PC-9 (cell line): ENCODE measurements at places on chromosomes 3 and 15. TPM values are rescaled to one million over a fixed set of nuclear protein-coding genes. Genes with fewer than 3 reads are reported as not detected.

DNAJA4 gene
- 0.33 and 0.35 TPM in 2 replicates for total RNA-seq

DNA sequence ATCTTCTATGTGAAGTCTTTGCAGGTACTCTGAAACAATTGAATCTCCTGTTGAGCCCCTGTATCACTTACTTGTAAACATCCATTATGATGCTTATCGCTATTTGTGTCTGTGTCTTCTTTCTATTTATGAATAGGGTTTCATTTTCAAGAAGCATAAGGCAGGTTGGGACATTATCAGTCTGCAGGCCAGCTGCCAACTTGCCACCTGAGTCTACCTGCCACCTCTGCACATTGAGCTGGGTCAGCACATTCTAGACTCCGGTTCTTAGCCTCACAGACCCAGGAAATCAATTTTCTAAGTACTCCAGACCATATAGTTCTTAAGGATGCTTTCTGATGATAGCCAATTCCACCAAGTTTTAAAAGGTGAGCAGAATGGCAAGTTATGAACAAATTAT, 105.7 kb upstream of the MCTP2 start:
- no peak for DNase-seq

CYP8B1 gene
- not detected in 2 replicates for total RNA-seq

- DNase-seq: no peak
Observed at GRCh38 chr3:108501535-108501934, 8.9 kb downstream of the MYH15 start.

DNA sequence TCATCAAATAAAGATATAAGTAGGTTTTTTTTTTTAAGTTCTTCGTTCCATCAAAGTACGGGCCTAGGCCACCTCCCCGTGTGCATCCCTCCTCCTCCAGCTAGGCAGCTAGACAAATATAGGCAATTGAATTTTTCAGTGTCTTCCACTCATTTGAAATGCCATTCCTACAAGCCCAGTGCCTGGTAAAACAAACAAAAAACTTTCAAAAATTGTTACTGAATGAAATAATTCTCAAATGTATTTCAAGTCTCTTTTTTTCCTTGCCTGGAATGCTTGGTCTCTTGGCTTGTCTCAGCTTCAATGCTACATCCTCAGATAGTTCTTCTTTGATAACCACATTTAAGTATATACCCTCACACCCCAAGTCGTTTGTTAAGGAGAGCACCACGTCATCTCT, 3.8 kb downstream of the EIF2AK4 start:
- no peak for DNase-seq

DNA sequence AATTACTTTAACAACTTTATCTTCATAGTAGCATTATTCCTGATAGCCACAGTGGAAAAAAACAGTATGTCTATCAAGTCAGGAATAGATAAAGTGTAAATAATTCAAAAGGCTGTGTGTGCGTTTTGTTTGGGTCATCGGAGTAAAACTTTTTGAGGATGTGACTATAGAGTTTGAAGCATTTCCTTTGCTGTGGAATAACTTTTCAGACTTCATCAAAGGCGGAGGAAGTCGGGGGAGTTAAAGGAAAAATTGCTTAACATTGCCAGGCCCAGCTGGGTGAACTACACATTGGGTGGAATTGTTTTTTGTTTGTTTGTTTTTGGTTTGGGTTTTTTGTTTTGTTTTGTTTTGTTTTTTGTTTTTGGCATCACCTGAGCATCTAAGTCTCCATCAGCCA, 70.4 kb upstream of the CRTC3 start:
- no peak for DNase-seq

DNA sequence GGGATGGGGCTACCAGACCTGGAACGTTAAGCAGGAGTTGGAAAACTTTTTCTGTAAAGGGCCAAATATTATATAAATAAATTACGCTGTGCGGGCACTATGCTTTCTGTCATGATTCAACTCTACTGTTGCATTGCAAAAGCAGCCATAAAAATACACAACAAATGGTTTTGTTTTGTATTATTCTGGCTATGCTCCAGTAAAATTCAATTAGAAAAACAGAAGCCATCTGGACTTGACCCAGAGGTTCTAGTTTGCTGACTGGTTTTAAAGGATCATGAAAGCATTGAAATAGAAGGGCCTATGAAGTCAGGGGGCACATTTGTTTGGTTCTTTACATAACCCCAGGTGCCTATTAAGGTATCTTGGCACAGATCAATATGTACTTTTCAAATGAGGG, 647.4 kb upstream of the LMCD1 start:
- no peak for DNase-seq

DNA sequence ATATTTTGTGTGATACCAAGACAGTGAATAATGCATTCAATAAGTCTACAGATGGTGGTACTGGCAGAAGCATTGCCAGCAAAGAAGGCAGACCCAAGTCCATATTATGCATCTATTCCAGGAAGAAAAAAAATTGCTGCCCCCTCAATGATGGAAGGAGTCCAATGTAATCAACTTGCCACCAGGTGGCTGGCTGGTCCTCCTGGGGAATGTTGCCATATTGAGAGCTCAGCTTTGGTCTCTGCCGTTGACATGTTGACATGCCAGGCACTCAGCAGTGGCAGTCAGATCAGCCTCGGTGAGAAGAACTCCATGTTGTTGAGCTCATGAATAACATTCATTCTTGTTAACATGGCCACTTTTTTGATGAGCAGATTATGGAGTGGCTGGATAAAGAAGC, 298.5 kb downstream of the IGSF11 start:
- DNase-seq: no peak

GRCh38 chr3:157551961-157552360, 48.7 kb upstream of the VEPH1 start:
- no peak for DNase-seq

- DNase-seq: no peak
Observed at GRCh38 chr3:41338276-41338675, 139.0 kb downstream of the CTNNB1 start.

SLC12A1 gene
- total RNA-seq: not detected in 2 replicates

GRCh38 chr15:97989299-97989698, 28.8 kb downstream of the ARRDC4 start:
- DNase-seq: no peak

DPPA2 gene
- not detected in 2 replicates for total RNA-seq

- DNase-seq: no peak
Observed at GRCh38 chr3:189779166-189779565, 148.0 kb downstream of the TP63 start.

UCN2 gene
- total RNA-seq: 2.8 and 4.2 TPM in 2 replicates

DNA sequence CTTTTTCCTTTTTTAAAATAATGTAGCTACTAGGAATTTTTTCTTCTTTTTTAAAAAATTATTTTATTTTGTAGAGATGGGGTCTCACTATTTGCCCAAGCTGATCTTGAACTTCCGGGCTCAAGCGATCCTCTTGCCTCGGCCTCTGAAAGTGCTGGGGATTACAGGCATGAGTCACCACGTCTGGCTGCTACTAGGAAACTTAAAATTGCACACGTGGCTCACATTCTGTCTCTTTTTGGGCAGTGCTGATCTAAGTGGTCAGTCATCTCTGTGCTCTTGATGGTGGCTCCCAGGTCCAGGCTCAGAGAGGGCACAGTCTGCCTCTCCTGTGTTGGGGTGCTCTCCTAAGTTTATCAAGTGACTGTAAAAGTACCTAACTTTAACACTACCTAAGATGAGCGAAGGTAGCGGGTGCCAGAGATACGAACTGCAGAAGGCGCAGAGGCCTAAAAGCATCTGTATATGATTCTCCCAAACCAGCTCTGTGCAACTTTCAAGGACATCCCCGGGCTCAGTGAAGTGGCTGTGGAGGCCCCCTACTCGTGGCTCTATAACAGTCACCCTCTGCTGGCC, 52.9 kb upstream of the SEC13 start:
- no peak for DNase-seq

DNA sequence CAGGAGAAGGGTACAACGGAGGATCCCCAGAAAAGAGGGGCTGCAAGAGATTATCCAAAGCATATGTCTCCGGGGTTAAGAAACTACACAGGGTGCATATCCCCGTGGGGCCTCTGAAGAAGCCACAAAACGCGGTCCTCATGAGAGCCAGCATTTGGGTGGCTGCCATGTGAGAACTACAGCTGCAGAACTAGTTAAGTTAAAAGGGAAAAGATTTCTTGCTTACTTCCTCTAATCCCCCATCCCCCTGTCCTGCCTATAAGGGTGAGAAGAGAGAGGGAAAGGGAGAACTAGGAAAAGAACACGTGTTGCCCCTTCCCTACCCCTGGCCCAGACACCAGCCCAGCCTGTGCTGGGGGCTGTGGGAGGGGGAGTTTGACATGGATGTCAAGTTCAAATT, 70.4 kb upstream of the PCSK6 start:
- DNase-seq: no peak

- no peak for DNase-seq
Observed at GRCh38 chr3:178663201-178663934, 127.1 kb downstream of the KCNMB2 start.

DNA sequence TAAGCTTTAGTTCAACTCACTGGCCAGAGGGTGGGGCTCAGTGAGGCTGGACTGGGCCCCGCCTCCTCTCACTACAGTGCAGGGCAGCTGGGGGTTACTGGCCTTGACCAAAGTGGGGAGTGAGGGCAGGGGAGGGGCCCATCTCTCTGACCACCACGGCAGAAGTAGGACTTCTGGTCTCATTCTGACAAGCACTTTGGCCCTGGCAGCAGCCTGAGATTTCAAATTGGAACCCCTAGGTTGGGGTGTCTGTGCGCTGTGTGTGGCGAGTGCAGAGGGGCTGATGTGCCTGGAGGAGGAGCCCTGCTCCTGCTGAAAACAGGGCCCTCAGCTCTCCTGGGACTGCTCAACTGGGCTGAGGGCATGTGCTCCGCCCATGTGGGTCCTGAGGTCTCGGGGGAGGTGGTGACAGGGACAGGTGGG, 60.3 kb upstream of the RPL32 start:
- DNase-seq: no peak

C2CD4B gene
- not detected in 2 replicates for total RNA-seq

LRRC15 gene
- total RNA-seq: 0.08 TPM in 1 of 2 replicates, not detected in the other

SLC2A2 gene
- total RNA-seq: not detected in 2 replicates

DNA sequence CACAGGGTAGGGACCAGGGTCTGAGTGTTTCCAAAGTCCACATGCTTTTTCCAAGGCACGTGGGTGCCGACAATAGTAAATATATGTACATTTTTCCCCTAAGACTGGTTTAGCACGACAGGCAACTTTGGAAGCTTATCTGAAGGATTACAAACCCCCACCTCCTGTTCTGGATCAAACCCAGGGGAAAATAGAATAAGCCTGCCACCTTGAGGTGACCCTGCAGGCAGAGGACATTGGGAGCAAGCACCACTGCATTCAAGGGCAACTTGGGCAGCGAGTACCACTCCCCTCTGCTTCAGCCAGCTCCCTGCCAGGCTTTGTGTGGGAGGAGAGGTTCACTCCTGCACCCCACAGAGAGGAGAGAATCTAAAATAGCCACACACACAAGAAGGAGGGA, 44.8 kb downstream of the KBTBD12 start:
- peak; percentile 69 for DNase-seq

- no peak for DNase-seq
Observed at GRCh38 chr3:72530426-72530825, 317.8 kb downstream of the SHQ1 start.

DNA sequence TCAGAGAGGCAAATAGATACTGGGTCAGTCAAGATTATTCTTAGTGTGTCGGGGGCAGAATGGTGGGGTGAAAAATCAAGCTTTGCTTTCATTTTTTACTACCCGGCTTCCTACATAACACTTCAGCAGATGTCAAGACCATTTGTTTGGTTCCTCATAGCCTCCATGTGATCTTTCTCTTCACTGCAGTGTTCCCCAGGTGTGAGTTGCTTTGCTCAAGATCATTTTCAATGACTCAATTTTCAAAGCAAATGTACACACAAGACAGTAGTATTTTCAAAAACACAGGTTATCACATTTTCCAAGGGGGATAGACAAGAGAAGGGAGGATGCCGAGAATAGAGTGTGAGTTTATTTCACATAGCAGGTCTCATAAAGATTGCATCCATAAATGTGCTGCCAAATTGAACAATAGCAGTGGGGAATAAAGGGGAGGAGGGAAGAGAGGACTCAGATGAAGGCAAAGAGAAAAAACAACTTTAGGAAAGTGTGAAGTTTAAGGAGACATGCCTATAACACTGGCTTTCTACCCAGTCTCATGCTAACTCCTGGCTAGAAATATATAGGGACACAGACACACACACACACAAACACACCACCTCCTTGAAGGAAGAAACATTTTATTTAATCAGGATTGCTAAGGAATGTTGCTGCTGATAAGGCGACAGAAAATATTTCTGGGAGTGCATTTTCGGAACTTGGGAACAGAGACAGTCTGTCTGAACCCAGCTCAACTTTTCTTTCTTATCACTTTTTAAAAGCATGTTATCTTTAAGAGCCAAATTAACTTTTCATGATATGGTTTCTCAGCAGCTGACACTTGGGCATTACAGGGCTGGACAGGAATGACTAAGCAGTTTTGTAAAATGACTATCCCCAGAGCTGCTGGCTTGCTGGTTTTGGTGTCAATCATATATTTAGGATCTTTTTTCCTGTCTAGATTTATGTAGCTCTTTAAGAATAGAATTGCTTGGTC, 402.4 kb downstream of the RBMS3 start:
- DNase-seq: no peak

LMAN1L gene
- not detected in 2 replicates for total RNA-seq

- no peak for DNase-seq
Observed at GRCh38 chr3:132536442-132537153, 60.5 kb upstream of the ACKR4 start.

DNA sequence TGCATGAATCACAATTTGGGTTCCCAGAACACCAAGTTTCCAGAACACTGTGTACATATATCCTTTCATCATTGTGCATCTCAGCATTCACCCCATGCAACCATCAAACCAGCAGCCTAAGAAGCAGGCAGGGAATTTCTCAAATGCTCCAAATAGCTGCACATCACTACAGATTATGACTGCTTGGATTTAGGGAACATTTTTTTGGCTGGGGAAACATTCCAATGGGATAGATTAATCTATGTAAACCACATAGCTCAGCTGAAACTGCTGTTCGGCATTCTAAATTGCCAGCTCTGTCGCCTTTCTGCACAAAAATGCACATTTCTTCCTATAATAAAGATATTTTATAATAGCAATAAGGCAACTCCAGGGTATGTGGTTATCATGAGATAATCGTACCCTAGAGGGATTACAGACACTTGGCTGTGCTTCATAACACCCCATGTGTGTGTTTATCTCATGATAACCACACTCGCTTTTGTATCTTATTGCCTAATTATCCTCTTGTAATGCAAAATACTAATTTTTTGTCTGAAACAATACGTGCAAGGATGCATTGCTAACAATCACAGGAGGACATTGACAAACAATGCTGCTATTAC, 483.7 kb upstream of the DPH6 start:
- no peak for DNase-seq
